ENCODE measurements at places on chromosomes 3 and 15. TPM values are rescaled to one million over a fixed set of nuclear protein-coding genes. Genes with fewer than 3 reads are reported as not detected.

EPHA6 gene
- not detected for total RNA-seq

AHSG gene
- total RNA-seq, result not detected

KBTBD13 gene
- not detected for total RNA-seq

CHRD gene
- not detected for total RNA-seq

TPRG1 gene
- 1.2 TPM for total RNA-seq

XXYLT1 gene
- 7.8 TPM for total RNA-seq

GRIP2 gene
- total RNA-seq, result 0.15 TPM

RHOV gene
- total RNA-seq, result not detected

CHRNA7 gene
- total RNA-seq, result not detected

RHOA gene
- total RNA-seq, result 520 TPM

Data from activated CD4-positive, alpha-beta T cell treated with anti-CD3 and anti-CD28 coated beads, Interleukin-2, amount 10 ng/mL, durations not matched to agents 7 days and 5 days (primary cell).